Hematopoietic multipotent progenitor cell treated with erythropoietin and hydrocortisone succinate and interleukin-3 and kit ligand, for 6 days (in vitro differentiated cells): ENCODE measurements at places on chromosomes 13 and 19.
A peak's percentile ranks its signal among the peaks of the same experiment; 100 is the strongest.

GRCh38 chr19:54245936-54246335 is 3.3 kb upstream of the LILRA6 start:
- DNase-seq: no peak

- DNase-seq: no peak
These were observed 162.4 kb downstream of the PCDH20 start for GRCh38 chr13:61253105-61253877.

DNA sequence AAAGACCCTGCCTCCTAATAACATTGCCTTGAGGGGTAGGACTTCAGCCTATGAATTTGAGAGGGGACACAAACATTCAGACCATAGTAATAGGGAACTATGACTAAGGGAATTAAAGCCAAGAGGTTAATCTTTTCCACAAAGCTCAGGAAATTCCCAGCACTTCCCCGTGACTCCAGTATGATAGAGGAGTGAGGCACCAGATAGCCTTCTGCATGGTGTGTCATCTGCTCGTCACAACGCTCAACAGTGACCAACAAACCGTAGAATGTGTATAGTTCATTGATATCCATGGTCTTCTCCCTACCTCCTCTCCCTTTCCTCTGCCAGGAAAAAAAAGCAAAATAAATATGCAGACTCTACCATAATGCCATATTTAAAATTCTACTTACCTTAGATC is 64.4 kb downstream of the B3GLCT start:
- DNase-seq: no peak

GRCh38 chr19:10155839-10156238 is 36.1 kb upstream of the EIF3G start:
- no peak for DNase-seq

- DNase-seq: peak; percentile 94
These were observed 26.5 kb downstream of the MAN2B1 start for GRCh38 chr19:12639901-12640613.

DNA sequence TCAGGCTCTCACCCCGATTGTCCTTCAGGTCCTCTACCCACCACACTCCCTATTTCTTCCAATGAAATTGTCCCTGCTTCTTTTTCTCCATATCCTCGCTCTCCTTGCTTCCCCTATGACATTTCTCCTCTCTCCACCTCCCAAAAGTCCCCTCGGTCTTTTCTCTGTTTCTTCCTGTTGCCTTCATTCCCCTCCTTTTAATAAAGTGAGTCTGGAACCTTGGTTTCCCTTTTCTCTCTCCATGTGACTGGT is 676 bp upstream of the ZNF574 start:
- no peak for DNase-seq

GRCh38 chr19:17489392-17490030 is 19.2 kb downstream of the SLC27A1 start:
- no peak for DNase-seq

GRCh38 chr13:51553531-51553930 is 30.7 kb upstream of the WDFY2 start:
- peak; percentile 24 for DNase-seq

DNA sequence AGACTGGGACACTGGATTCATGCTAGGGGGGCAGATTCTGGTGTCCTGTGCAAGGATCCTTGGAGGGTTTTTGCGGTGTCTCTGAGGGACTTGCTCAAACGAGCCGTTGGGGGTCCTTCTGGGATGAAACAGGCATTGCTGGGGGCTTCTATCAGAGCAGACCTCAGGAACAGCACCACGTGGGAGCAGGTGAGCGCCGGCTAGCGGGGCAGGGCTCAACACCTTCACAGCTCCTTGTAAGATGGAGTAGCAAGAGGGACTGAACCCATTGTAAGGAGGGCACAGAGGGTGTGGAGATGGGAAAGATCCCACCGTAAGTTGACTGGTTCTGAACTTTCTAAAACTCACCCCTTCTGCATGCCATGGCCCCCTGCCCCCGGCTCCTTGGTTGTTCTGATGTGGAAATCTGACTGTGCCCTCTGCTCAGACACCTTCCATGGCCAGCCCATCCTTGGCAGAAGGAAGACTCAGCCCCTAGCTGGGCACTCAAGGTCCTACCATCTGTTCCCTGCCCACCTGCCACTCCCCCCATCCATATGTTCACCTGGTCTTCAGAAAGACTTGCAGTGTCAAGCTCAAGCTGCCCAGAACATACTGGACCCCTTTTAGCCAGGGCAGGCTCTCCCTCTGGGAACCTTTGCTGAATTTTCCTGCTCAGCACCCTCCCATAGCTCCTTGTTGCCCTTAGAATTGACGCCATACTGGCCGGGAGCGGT is 1.2 kb downstream of the SLC27A1 start:
- DNase-seq: no peak
